ENCODE measurements at places on chromosomes 12 and 14.

DNA sequence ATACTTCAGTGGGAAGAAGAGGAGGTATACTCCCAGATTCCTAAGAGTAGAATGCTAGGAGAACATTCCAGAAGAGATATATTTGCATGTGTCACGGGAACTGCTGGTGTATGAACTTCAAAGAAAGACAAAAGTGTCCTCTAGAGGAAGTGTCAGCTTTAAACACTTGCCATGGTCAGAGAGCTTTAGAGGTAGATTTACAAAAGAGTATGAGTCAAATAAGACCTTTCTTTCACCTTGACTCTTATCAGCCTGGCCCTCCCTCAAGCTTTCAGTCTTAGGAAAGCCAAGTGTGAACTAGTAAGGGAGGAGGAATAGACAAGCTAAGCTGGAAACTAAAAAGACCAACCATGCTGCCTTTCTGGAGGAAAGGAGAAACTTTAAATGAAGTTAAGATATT is 34.7 kb downstream of the COX8C start:
- no peak for DNase-seq

DNA sequence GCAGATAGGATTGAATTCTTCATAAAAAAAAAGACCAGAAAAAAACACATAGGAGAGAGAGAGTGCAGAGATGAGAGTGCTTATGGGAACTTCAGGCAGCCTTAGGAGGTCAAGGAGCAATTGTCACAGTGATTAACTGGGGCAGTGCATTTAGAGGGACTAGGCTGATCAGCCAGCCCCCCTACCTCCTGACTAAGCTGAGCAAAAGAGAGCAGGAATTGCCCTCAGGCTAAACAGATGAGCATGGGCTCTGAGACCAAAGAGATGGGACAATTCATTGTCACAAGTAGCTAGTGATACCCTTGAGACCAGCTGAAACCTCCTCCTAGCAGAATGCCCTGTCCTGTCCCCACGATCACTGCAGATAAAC is 124.0 kb downstream of the BTG1 start:
- no peak for DNase-seq

GRCh38 chr12:49819786-49820185 is 8.4 kb downstream of the NCKAP5L start:
- no peak for DNase-seq

GRCh38 chr12:72472350-72472749 is 200.2 kb downstream of the TRHDE start:
- DNase-seq, result no peak
